ENCODE measurements at places on chromosomes 1 and 21.
A peak's percentile ranks its signal among the peaks of the same experiment; 100 is the strongest.

DNA sequence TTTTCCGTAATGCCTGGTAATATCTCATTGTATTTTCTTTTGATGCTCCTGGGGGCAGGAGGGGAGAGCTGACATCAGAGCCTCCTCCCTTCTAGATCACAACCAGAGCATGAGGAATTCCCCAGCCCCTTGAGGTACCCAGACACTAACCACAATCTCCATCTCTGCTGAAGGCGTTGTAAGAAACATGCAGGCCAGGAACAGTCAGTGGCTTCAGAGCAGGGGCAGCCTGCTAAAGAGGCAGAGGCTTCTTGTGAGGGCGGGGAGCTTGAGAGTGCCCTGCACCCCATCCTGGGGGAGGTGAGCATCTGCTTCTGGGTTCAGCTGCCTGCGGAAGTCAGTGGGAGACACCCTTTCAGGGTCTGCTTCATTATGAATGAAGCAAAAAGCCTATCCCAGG lies 19.0 kb downstream of the MAPKAPK2 start:
- no peak for DNase-seq

- peak; percentile 41 for DNase-seq
Measured at GRCh38 chr1:158035976-158036583, 42.6 kb downstream of the KIRREL1 start.

DNA sequence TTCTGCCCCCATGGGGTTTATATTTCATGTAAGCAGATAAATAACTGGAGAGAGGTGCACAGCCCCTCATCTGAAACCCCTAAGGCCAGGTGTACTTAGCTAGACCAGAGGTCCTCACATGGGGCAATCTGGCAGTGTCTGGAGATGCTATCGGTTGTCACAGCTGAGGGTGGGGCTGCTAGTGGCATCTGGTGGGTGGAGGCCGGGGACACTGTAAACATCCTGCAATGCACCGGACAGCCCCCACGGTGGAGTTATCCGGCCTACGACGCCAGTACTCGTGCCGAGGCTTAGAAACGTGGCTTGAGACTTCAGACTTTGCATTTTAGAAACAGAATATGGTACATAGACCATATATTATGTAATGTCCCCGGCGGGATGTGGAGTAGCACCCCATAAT lies 186.5 kb upstream of the VAMP3 start:
- DNase-seq = no peak

GRCh38 chr1:103516283-103516682 lies 9.2 kb upstream of the RNPC3 start:
- no peak for DNase-seq

DNA sequence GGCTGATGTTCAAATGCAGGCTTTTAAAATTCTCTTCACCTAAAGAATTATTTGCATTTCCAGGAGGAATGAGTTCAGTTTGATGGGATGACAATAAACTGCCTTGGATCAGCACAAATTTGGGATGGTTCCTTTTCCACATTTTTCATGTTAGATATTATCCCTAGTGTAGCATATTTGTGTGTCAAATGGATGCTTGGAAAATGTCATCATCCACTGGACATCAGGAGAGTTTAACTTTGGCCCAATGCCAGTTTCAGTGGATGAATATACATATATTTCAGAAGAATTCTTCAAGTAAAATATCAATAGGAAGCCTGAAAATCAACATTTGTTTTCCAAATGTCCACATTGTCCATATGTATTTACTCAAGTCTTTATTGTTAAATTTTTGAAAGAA lies 116.5 kb upstream of the COL24A1 start:
- DNase-seq = no peak

DNA sequence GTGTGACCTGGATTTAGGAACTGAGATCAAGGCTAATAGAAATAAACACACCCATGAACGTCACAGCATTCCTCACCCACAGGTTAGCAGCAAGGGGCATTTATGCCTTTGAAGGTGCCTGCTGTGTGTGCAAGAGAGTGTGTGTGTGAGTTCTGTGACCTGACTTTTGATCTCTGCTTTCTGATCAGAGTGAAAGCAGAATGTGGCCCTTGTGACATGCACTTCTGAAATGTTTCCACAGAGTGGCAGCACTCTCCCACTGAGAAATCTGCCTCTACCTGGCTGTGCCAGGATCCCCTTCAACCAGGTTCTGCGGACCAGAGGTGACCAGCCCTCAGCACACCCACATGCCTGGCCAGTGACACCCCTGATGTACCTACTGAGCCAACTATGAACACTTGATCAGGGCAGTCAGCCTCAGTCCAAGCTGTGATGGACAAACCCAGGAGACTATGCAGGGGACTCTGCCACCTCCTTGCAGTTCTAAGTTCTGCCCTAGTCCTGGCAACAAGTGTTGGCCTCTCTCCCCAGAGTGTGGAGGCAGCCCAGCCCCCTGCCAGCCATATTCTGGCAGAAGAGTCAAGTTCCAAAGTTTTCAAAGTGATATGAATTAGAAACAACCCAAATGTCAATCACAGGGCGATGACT lies 41.0 kb downstream of the RXRG start:
- no peak for DNase-seq

DNA sequence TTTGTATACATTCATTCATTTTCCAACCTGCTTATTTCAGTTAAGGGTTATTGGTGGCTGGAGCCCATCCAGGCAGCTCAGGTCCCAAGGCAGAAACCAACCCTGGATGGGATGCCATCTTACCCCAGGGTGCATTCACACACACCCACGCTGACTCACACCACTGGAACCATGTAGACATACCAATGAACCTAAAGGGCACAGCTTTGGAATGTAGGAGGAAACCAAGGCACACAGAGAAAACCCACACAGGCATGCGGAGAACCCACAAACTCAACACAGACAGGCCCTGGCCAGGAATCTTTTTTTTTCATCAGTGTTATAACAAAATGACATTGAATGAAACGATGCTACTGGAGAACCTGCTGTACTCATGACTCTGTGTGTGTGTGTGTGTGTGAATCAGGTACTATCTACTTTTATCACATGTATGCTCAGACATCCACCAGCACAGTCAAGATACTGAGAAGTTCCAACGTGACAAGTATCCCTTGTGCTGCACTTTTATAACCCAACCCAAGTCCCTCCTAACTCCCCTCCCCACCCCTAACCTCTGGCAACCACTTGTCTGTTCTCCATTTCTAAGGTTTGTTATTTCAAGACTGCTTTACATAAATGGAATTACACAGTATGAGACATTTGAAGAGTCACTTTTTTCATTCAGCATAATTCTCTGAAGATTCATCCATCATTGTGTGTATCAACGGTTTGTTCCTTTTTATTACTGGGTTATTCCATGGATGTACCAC lies 286.8 kb upstream of the PLD5 start:
- DNase-seq = no peak

DNA sequence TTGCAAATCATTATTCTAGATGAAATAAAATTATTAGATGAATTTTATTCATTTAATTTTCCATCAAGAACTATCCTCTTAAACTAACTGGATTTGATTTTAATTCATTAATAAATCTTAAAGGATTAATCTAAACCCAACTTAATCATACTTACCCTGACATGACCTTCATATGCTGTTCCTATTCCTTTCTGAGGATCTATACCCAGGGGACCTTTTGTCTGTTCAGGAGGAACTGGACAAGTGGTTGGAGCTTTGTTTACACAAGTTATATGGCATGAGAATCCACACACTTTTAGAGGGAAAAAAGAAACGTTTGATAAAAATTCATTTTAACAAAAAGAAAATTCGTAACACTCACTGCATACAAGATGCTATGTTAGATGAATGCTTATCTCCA lies 95.2 kb downstream of the COQ8A start:
- no peak for DNase-seq

GRCh38 chr1:242196101-242196500 lies 197.2 kb upstream of the MAP1LC3C start:
- DNase-seq = no peak

- no peak for DNase-seq
Measured at GRCh38 chr21:35020902-35021301, 28.2 kb downstream of the RUNX1 start.

DNA sequence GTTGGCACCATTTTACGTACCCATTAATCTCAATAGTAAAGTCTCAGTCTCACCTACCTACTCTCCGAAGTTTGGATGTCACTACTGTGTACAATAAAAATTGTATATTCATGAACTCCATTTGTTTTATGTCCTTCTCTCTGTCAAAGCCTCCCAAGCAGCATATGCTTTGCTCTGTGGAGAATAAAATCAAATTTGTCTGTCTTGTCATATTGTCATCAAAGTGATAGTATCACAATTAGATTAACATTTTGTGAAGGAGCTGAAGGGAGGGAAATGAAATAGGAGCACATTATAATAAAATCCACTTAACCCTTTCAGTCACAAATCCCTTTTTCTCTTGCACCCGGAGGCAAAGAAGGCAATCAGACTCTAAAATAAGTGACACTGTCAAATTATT lies 177.1 kb upstream of the RRP15 start:
- DNase-seq = no peak

DNA sequence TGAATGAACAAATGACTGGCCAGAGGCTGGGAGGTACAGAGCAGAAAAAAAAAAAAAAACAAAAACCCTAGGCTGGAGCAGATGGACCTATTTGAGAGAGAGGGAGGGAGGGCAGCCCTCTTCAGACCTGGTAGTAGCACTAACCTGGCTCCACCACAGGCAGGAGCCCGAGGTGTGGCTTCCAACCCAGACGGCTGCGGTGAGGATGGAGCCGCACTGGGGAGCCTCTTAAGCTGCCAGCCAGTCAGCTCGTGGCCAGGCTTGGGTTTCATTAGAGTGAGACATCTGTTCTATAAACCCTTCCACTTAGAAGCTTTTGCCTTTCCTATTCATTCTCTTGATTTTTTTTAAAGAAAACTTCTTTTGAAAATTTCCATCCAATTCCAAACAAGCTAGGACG lies 16.8 kb downstream of the LGR6 start:
- DNase-seq = no peak

DNA sequence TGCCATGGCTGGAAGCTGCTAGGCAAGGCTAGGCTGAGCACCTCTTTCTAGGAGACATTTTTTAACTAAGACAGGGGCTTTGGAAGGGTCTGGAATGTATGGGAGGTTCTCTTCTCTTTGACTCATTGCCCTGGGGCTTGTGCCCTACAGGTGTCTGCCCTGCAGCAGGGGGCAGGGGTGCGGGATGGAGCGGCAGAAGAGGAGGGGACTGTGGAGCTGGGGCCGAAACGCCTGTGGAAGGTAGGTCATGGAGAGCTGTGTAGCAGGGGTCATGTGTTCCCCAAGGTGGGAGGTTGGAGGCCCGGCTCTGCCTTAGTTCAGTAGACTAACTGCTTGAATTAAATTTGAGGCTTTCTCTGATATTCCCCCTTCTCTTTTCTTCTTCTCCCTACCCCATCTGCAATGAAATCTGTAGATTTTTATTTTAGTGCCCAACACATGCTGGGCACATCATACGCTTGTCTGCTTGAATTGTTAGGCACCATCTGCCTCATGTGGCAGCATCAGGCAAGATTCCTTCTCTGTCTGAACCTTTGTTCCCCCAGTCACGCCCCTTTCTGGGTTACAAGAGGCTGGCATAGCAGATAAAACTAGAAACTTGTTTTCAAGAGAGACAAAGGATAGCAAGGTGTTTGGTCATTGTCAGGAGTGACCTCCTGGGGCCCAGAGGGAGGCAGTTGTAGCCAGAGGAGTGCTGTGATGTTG lies 18.4 kb downstream of the PPFIA4 start:
- no peak for DNase-seq

DNA sequence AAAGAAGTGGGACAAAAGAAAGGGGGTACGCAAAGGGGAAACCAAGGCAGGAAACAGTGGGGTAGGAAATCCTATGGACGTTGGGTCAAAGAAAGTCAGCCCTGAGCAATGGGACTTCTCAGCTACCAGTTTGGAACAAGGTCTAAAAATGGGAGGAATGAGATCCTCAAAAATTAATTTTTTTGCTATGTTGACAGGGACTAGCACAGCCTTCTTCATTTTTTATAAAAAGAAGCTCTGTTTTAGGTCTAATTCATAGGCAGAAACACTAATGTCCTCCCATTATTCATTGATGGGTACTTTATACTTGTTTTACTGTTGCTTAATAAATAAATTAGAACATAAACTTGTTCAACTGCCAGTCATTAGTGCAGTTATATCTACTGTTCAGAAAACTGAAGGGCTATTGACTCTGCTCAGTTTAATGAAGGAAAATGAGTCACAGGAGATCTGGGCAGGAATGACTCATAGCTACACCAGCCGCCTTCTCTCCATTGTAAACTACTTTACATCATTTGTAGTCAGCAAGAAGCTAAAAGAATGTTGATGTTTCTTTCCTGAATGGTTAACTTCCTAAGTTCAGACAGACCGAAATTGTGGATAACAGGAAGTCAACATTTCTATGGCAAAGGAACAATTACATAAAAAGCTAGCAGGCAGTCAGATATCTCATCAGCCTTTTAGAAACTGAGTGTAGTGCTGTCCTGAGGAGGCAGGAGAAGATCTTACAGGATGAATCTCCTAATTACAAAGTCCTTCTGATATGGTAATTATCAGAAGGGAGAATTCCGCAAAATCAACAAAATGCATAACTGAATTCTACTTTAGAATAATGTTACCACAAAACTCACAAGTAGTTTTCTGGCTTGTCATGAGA lies 356.4 kb upstream of the PKN2 start:
- peak; percentile 41 for DNase-seq

DNA sequence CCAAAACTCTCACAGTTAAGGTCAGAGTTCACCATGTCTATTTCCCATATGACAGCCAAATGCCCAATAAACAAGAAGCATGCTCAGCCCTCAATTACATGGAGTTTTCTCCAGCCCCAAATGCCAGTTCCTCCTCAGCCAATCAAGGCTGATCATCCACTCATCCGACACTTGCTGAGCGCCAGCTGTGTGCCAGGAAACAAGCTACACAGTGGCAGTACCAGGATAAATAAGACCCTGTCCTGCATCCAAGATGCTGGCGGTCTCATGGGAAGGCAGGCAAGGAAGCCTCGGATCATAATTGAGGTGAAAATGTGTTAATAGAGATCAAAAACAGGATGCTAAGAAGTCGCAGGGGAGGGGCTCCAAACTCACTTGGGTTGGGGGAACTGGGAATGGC lies 7.7 kb downstream of the ZBTB17 start:
- DNase-seq = no peak

GRCh38 chr21:38343691-38344090 lies 86.9 kb downstream of the KCNJ15 start:
- peak; percentile 83 for DNase-seq

DNA sequence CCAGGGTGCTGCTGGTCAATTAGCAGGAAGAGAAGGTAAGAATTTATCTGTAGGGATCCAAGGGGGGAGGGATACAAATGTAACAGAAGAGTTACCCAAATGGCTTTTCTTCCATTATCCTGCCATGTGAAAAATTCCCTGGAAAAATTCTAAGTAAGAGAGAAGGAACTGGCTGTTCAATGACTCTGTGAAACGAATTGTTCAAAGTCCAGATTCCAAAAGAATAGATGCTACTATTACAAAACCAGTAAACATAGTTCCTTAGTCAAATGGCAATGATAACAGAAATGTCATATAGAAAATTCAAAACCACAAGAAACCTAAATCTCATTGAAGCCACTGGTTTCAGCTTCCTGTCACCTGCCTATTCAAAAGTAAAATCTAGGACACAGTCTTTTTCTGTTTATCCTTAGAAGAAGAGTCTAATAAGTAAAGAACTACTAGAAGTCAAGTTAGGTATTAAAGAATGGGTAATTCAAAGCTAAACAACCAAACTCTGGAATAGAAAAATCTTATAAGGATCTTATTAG lies 102.6 kb downstream of the ZNF644 start:
- no peak for DNase-seq

Data from mucosa of gallbladder (tissue), 1 donor.